ENCODE measurements at places on chromosomes 13 and 19.
A peak's percentile ranks its signal among the peaks of the same experiment; 100 is the strongest.

- no peak for DNase-seq
Observed at GRCh38 chr19:5738423-5738822, 18.0 kb downstream of the CATSPERD start.

DNA sequence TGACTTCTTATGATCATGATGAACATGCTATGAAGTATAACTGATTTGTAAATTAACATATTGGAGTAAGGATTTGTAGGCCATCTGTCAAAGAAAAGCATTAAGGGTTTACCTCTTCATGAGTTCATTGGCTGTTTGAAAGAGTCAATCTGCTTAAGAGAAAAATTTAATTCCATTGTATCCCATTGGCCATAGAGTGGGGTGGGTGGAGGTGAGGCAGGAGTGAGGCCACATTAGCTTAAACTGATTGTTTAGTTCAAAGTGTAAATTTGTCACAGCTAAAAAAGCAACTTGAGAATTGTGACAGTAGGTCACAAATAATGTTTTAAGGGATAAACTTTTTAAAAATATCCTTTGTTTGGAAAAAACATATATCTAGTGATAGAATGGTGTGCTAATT lies 11.4 kb downstream of the GPR180 start:
- DNase-seq = no peak

GRCh38 chr13:37149380-37149779 lies 43.9 kb upstream of the CSNK1A1L start:
- DNase-seq = no peak

GRCh38 chr13:98576200-98576945 lies 534 bp downstream of the STK24 start:
- no peak for DNase-seq

GRCh38 chr19:35362261-35363000 lies 4.2 kb downstream of the FFAR3 start:
- no peak for DNase-seq

GRCh38 chr13:23671377-23671776 lies 101.2 kb downstream of the TNFRSF19 start:
- DNase-seq = no peak

- no peak for DNase-seq
Observed at GRCh38 chr13:38409771-38410170, 60.1 kb downstream of the UFM1 start.

GRCh38 chr13:98267080-98267912 lies 90.2 kb upstream of the RNF113B start:
- no peak for DNase-seq

- no peak for DNase-seq
Observed at GRCh38 chr19:40933025-40933424, 51.0 kb upstream of the CYP2A7 start.

DNA sequence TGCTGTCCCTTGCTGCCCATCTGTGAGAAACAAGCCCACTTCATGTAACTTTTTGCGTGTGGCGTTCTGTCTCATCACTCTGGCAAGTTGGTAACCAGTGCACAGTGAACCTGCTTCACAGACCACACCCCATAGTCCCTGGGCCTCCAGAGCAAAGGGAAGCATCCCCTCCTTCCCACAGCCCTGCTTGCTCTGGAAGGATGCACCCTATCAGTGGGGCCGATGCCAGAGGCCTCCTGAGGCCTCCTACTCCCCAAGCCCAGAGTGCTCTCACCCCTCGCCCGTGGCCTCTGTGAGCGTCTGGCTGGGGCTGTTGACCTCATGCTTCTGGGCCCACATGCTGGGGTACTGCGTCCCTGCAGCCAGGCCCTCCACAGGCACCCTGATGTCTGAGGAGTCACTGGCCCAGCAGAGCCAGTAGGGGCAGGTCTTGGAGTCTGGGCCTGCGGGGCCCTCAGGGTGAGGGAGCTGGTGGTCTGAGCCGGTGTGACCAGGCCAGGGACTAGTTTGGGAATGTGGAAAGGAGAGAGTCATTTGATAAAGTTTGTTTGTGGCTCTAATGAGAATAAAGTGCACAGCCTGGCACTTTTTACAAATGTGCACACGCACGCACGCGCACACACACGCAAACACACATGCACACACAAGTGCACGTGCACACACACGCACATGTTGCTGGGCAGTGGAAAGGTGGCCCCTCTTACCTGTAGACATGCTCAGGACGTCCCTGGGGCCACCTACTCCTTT lies 5.1 kb downstream of the TMEM86B start:
- DNase-seq = no peak

- DNase-seq = no peak
Observed at GRCh38 chr13:113531041-113531873, 40.7 kb upstream of the DCUN1D2 start.

GRCh38 chr13:54029226-54029625 lies 1000.6 kb downstream of the OLFM4 start:
- no peak for DNase-seq

DNA sequence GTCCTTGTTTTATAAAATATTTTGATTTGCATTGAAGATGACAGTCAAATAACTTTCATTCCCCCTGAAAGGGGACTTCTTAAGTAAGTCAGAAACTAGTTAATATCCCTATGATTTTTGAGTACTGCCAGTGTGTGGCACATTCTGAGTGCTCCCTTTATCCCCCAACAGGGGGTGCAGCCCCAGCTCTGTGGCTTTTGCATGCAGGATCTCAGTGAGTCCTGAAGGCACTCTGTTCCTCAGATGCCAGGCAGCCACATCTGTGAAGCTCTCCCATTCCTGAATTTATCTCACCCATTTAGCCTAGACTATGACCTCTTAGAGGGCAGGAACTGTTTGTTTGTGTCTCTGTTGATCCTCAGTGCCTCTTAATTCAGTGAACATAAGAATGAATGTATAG lies 123.1 kb downstream of the CDK8 start:
- no peak for DNase-seq

DNA sequence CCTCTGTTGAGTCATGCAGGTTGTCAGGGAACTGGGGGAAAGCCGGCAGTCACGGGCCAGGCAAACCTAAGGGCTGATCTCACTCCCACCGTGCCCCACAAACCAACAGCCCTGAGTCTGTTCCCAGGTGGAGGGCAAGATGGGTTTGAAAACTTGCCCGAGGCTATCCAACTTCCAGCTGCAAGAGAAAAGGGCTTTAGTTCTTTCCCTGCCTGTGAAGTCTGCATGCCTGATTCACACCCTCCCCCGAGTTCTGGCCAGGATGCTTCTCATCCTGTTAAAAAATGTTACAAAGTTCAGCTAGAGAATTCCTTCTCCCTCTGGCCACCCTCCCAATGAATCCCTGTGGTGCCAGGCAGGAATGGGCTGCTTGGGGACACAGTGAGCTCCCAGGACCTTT lies 33.1 kb downstream of the MYO16 start:
- DNase-seq = no peak

DNA sequence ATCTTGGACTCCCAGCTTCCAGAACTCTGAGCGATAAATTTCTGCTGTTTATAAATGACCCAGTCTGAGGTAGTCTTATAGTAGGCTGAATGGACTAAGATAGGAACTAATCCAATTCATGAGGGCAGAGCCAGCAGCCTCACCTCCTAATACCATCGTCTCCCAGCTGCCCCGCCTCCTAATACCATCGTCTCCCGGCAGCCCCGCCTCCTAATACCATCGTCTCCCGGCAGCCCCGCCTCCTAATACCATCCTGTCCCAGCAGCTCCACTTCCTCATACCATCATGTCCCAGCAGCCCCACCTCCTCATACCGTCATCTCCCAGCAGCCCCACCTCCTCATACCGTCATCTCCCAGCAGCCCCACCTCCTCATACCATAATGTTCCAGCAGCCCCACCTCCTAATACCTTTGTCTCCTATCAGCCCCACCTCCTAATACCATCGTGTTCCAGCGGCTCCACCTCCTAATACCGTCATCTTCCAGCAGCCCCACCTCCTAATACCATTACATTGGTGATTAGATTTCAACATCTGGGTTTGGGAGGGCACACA lies 2.4 kb upstream of the ARGLU1 start:
- DNase-seq = peak; percentile 51

DNA sequence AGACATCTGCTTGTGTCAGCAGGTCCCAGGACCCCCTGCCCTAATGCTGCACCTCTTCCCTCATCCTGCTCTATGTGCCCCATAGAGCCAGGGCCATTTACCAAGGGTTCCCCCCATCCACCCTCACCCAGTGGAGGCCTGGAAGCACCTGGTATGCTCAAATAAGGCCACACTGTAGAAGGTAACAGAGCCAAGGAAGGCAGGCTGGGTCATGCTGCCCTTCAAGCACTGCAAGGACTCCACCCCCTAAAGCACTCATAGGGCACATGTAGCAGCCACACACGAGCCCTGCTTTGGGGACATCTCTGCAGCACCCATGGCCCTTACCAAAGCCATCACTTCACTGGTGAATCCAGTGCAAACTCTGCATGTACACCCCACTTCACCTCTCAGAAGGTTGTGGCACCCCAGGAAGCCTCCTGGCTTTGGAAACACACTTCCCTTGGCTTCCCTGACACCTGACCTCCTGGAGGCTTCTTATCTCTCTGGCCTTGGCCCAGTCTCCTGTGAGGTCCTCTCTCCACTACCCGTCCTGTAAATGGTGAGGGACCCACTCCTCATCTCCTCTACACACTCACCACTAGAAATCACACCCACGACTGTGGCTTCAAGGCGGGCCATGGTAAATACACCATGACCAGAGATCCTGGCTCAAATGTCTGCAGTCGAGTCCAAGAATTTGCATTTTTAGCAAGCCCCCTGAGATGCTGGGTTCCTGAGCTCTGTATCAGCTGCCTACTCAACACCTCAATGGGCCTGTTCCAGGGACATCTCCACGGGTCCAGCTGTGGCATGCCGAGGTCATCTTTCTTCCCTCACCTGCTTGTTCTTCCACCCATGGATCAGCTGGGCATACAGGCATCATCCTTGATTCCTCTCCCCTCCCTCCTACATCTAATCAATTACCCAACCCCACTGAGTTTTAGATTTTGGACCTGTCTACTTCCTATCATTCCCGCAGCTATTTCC lies 80.9 kb upstream of the DOCK9 start:
- DNase-seq = no peak

- DNase-seq = no peak
Observed at GRCh38 chr19:37654629-37655300, 500 bp downstream of the ZFP30 start.

DNA sequence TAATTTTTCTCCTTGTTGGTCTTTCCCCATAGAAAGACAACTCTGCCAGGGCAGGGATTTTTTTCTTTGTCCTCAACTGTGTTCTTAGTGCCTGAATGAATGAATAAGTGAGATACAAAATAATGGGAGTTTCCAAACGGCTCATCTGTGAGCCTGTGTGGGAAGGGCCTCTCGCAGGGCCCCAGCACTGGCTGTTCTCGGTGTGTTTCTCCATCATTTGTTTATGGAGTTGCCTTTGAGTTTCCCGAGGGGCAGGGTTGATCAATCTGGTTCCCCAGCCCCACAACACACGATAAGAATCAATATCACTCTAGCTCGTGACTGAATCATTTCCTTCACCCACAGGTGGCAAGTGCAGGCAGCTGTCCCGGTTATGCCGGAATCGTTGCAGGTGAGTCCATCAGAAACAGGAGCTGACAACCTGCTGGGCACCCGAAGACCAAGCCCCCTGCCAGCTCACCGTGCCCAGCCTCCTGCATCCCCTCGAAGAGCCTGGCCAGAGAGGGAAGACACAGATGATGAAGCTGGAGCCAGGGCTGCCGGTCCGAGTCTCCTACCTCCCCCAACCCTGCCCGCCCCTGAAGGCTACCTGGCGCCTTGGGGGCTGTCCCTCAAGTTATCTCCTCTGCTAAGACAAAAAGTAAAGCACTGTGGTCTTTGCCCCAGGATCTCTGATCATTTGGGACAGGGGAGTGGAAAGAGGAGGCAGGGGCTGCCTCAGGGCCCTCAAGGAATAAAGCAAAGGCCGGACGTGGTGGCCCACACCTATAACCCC lies 14.9 kb downstream of the FXYD5 start:
- DNase-seq = no peak

GRCh38 chr13:43785650-43786471 lies 911 bp downstream of the ENOX1 start:
- no peak for DNase-seq

GRCh38 chr19:13057744-13058143 lies 44.9 kb downstream of the LYL1 start:
- DNase-seq = no peak

GRCh38 chr13:88800505-88800904 lies 1129.3 kb downstream of the SLITRK5 start:
- no peak for DNase-seq

DNA sequence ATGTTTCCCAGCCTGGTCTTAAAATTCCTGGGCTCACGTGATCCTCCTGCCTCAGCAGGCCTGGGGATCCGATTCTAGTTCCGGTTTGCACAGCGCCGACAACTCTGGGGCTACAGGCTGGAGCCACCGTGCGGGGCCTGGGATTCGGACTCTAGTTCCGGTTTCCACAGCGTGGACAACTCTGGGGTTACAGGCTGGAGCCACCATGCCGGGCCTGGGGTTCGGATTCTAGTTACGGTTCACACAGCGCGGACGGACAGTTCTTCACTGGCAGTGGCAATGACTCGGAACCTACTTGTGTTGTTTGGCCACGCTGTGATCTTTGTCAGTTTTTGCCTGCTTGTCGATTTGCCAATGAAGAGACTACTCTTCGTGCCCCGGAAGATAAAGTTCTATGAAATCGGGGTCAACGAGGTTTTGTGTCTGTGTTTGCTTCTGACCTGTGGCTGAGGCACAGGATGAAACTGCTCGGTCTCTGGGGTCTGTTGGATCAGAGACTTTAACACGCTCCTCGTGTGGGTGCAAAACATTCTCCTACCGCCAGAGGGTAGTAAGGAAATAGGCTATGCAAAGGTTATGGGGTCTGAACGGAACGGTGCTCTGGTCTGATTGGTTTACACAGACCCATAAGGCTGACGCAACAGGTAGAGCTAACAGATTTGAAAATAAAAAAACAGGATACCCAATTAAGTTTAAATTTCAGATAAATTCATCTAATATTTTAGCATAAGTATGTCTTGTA lies 12.1 kb upstream of the ZSCAN1 start:
- DNase-seq = no peak

GRCh38 chr13:35856721-35857364 lies 274.3 kb downstream of the DCLK1 start:
- no peak for DNase-seq

GRCh38 chr19:17393002-17393401 lies 994 bp downstream of the CCDC194 start:
- no peak for DNase-seq

DNA sequence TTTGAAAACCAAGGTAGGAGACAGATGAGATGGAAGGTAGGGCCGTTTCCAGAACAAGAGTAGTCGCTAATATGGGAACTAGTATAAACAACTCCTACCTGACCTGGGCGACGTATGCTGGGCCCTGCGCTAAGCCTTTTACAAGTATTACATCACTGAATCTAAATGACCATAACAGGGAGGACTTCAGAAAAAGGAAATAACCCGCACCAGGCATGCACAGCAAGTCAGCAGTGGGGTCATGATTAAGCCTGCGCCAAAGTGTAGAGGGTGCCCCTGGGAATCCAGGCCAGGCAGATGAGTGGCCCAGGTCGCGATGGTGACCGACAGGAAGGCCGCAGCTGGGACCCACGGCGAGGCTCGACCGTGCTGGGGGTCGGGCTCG lies 613 bp downstream of the ATP13A1 start:
- DNase-seq = no peak

DNA sequence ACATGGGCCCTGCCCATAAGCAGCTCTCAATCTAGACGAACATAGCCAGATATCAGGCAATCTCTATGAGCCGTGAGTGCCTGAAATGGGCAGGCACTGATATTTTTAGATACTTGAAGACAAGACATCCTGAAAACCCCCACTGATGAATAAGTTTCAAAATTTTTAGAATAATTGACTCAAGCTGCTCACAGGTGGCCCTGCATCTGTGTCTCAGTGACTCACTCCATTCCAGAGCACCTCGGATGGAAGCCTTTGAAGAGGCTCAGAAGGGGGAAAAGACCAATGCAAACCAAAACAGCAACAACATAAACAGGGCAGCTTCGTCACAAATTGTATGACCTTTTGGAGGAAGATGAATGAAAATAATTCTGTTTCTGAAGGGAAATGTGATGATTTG lies 42.8 kb upstream of the SLC46A3 start:
- DNase-seq = no peak

All from stimulated activated CD4-positive, alpha-beta T cell treated with anti-CD3 and anti-CD28 coated beads, TNF-alpha, amount 100 ng/mL, for 4 hours (primary cell).